AML-193 (cell line): ENCODE measurements at places on chromosomes 7 and 10.
A peak's percentile ranks its signal among the peaks of the same experiment; 100 is the strongest.

GRCh38 chr10:29435809-29436501, 147.1 kb downstream of the LYZL1 start:
- DNase-seq = no peak

- no peak for DNase-seq
Observed at GRCh38 chr7:87204933-87205332, 14.6 kb downstream of the TMEM243 start.

GRCh38 chr10:28595613-28596012, 62.7 kb downstream of the WAC start:
- DNase-seq = no peak

- no peak for DNase-seq
Observed at GRCh38 chr7:81155654-81156373, 237.0 kb upstream of the SEMA3C start.

- no peak for DNase-seq
Observed at GRCh38 chr10:120105492-120105891, 213.0 kb downstream of the SEC23IP start.

GRCh38 chr7:41447450-41448042, 255.3 kb downstream of the INHBA start:
- no peak for DNase-seq

DNA sequence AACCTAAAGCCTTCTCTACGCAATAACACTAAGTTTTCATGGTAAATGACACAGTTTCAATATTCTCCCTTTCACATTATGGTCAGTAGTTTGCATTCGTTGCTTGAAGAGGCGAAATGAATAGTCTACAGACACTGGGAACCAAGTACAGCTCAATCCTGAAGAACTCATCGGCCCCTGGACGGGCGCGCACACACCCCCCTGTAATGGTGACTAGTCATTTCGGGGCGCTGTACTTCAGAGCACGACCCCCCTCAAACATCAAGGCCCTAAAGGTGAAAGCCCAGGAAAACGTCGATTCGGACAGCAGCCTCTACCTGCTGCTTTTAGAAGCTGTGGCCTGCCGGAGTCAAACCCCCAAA, 1.0 kb downstream of the NT5C2 start:
- no peak for DNase-seq

DNA sequence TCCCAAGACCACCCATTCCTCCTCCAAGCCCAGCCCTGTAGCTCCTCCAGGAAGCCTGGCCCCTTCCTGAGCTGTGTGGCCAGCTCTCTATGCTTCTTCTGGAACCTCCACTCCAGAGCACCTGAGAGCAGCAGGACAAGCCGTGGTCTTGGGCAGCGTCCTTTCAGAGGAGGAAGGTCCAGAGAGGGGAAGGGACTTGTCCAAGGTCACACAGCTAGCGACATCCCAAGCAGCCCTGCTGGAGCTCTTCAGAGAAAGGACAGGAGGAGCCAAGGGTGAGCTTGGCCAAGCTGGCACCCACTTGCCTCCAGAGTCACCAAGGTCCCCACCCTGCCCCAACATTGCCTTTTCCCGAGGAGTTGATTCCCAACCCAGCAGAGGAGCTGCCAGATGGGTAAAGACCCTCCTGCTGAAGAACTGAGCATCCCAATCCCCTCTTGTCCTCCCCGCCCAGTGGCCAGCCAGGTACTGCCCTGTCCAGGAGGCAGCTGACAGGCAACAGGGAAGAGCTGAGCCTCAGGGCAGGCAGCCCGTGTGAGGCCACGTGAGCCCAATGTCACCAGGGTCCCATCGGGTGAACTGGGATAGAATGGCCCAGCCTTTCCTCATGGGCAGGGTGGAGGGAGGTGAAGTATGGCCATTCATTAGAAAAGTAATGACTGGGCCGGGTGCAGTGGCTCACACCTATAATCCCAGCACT, 46.2 kb downstream of the UNC5B start:
- no peak for DNase-seq

GRCh38 chr7:118080947-118081346, 103.0 kb upstream of the LSM8 start:
- DNase-seq = no peak

GRCh38 chr10:114955984-114956383, 18.0 kb downstream of the TRUB1 start:
- DNase-seq = no peak

DNA sequence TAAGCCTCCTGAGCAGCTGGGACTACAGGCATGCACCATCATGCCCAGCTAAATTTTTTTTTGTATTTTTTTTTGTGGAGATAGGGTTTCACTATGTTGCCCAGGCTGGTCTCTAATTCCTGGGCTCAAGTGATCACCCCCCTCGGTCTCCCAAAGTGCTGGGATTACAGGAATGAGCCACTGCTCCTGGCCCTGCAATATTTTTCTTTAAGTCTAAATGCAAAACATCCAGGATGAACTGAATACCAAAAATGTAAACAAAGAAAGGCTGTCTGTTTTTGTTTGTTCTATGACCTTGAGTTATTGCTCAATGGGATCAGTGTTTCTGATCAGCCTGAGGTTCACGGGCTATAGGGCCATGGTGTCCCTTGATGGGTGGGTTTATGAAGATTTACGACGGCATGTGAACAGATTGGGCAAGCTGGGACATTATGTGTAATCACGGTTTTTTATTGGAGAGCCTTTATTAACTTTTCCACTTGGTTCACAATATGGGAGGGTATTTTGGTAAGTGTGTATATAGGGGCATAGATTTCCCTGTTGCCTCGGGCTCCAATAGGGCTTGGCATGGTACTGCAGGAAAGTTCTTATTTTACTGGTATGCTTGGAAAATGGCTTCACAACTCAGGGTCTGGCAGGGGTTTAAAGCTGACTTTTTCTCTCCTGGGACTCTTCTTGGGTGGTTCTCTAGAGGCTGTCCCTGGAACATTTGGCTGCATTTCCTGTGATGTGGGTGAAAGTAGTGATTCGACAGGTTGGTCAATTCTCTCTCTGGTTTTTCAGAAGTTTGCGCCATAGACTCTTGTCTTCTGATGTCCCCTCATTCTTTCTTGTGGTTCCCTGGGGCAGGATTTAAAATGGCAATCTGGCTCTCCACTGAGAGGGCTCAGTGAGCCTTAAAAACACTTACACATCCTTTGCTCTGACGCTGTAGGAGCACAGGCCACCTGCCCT, 41.6 kb downstream of the MRPS33 start:
- peak; percentile 2 for DNase-seq

- no peak for DNase-seq
Observed at GRCh38 chr10:104680467-104681401, 39.6 kb downstream of the SORCS3 start.

DNA sequence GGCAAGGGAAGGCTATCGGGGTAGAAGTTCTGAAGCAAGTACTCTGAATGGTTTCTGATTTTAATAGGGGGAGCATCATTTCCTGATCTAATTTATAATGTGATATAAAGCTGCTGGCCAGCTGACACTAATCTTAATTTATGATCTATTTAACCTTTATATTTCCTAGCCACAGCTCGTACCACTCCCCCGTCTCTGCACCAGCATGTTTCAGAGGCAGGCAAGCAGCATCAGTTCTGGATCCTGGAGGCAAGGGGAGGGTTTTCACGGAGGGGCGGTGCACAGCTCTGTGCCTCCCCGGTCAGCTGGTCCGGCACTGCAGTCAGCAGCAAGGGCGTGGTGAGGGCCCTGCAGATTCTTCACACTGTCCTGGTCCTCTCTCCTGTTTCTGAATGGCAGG, 30.0 kb downstream of the MGMT start:
- DNase-seq = no peak
